ENCODE measurements at places on chromosomes 2 and 18. TPM values are rescaled to one million over a fixed set of nuclear protein-coding genes. Genes with fewer than 3 reads are reported as not detected.

DNA sequence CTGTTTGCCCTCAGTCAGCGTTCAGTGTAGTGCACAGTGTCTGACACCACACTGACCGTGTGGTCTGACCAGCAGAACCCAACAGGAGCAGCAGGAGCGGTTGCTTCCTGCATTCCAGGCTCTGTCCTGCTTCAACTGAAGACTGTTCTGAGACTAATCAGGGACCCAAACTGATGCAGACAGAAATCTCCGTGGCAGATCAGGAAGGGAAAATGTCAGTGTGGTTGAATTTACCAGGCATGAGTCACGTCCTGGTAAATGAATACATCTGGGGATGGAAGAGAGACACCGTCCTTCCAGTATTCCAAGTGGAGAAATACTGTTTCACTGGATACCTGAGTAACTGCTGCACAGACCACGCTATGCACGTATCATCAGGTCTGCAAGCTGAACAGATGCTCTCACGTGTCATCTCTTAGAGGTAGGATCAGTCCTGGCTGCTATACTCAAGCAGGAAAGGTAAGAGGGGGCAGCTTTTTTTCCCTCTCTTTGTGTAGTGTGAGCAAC, 223.6 kb upstream of the EPAS1 start:
- DNase-seq: no peak

DNA sequence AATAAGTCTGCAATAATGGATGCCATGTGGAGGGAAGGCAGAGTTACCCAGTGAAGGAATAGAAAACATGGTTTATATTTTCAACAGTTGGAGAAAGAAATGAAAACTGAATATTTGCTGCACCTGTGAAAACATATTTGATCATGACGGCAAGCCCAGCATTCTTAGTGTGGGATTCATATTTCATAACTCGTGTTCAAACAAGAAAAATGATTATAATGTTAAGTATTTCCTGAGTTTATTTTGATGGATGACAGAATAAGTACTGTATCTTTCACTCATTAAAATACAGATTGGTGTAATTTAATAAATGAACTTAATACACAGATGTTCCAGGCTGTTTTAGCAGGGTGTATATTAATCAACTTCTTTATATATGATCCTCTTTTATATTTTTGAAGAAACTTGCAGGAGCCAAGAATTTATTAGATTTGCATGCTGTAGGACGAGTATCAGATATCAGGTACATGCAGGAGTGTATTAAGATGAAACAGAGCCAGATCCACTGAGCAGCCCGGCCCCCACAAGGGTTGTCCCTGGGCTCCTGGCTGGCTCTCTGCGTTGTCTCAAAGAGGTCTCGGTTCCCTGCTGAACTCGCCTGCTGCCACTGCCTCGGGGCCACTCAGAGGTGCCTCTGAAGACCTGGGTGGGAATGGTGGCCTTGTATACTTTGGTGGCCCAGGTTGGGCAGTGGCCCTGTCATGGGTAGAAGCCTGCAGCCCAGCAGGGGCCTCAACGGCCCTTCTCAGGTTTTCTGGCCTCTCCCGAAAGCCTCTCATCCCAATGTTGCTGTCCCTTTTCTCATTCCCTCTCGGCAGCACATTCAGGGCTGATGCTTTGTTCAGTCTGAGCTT, 95.0 kb upstream of the LDAH start:
- no peak for DNase-seq

GRCh38 chr18:58464104-58464625, 164.7 kb downstream of the ALPK2 start:
- no peak for DNase-seq

DNA sequence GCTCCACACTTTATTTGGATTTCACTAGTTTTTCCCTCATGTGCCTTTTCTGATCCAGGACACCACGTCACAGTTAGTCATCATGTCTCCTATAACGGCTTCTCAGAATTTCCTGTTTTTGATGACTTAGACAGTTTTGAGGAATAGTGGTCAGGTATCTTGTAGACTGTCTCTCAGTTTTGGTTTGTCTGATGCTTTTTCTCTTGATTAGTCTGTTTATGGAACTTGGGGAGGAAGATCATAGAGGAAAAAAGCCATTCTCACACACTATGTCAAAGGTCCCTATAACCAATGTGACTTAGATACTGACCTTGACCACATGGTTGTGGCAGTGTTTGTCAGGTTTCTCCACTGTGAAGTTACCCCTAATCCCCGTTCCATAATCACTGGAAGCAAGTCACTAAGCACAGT, 89.0 kb downstream of the RAPH1 start:
- no peak for DNase-seq

DNA sequence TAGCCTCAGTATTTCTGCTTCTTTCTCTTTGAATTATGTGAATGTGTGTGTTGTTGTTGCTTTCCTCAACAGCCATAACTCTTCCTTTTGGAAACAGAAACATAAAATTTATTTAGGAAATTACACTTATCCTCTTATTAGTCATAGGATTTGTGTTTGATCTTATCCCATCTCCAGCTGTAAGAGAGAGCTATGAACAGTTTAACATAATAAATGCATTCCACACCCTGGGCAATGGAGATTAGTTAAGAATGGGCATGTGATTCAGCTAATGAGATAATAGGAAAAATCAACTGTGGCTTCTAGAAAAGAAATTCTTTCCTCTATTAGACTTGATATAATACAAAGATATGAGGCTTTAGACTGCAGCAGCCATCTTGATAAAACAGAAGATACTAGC, 55.0 kb downstream of the SCN7A start:
- DNase-seq: no peak

DNA sequence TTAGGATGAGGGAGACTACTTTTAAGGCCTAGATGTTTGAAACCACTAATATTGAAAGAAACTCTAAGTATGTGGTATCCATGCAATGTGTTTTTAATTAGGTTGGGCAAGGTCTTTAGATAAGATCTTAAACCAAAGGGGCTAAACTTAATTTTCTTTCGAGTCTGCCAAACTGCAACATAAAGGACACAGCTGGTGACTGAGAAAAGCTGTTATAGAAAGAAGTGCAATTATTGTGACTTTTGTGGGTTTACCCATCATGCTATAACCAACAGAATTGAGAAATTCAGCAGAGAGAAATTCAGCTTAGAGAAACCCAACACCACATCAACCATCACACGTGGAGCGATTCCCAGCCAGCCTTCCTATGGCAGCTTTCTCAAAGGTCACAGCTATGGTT, 119.5 kb upstream of the LMAN1 start:
- DNase-seq: no peak

DNA sequence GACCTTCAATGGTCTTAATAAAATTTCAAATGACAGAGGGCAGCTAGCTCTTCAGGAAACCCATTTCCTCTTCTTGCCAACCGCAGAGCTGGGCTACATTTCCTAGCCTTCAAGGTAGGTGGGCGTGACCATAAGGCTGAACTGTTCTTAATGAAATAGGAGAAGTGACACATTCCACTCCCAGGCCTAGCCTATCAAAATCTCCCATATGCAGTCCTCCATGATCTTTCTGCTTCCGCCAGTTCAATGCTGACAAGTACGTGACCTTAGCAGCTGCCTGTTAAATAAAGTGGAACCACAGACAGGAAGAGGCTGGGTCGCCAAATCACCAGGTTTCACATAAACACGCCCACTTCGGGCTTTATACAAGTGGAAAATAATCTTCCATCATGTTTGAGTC, 13.2 kb downstream of the SERPINE2 start:
- no peak for DNase-seq

DNA sequence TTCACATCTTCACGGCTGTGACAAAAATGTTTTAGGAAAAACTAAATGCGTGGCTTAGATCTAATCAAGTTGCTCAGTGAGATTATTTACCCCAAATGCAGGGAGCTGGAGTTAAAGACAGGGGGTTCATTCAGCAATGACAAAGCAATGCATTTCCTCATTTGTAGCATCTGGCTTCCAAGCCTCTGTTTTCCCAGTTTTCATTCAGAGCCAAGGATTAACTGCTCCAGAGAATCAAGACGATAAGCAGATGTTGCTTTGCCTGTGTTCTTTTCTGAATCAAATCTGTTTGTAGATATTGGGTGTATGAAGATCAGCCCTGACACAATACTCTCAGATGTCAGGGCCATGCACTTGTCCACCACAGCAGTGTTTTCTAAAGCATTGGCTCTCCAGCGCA, 147.4 kb upstream of the SIX2 start:
- no peak for DNase-seq

- no peak for DNase-seq
Observed at GRCh38 chr2:174158003-174158402, 90.3 kb downstream of the OLA1 start.

GRCh38 chr18:50559752-50560680, at the start of gene MAPK4:
MAPK4 (plus strand) TSS chr18:50560087; CDS start chr18:50663959, 103,872 bp downstream.
- DNase-seq: no peak

LYPD1 gene
- total RNA-seq: not detected

REG1A gene
- not detected for total RNA-seq

USP40 gene
- 14.0 TPM for total RNA-seq

EN1 gene
- total RNA-seq: not detected
